ENCODE measurements at places on chromosomes 11 and 22.

GRCh38 chr11:33379947-33380346, 122.8 kb downstream of the HIPK3 start:
- no peak for DNase-seq

GRCh38 chr11:76119779-76120178, 86.5 kb downstream of the WNT11 start:
- no peak for DNase-seq

DNA sequence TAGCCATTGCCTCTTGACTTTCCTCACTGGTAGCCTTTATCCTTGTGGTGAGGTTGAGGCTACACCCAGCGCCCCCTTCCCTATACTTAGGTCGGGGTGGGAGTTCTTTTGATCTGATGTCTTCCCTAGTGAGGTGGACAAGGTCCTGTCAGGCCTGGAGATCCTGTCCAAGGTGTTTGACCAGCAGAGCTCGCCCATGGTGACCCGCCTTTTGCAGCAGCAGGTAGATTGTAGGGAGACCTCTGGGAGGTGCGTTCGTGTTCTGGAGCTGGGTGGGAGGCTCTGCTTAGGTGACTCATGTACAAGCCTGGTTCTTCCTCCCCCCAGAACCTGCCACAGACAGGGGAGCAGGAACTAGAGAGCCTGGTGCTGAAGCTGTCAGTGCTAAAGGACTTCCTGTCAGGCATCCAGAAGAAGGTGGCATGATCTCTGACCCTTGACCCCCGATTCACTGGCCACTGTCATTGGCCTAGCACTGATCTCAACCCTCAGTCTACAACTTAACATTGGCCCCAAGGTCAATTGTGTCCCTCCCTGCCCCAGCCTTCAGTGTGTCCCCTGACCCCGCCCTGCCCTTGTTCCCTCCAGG, 4.9 kb downstream of the INPPL1 start:
- DNase-seq = no peak

DNA sequence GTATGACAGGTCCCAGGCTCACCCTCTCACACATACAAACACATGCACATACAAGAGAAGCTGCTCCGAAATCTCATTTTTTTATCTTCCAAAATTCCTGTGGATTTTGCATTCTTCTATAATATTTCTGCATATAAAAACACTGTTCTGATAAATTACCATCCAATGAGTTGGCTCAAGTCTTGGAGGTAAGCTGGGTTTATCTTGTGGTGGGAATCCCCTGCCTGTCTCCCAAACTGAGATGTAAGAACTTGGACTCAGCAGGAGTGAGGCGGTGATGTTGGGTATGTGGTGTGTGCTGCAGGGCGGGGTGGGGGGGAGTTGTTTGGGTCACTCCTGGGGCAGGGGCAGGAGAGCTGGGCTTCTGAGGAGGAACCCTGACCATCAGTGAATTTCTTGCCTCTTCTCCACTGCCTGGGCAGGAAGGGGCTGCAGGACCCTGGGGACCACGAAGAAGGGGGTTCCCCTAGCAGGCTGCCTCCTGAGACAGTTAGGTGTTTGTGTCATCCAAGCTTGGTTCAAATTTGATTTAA, 6.8 kb upstream of the P2RY6 start:
- no peak for DNase-seq

GRCh38 chr11:84524422-84525051, 1102.6 kb downstream of the DLG2 start:
- no peak for DNase-seq

GRCh38 chr22:38177926-38178604, 3.6 kb downstream of the PLA2G6 start:
- DNase-seq = peak; percentile 55

GRCh38 chr11:60700689-60701468, 1.5 kb downstream of the MS4A8 start:
- peak; percentile 63 for DNase-seq

- DNase-seq = no peak
Observed at GRCh38 chr22:39773976-39774539, 119.5 kb downstream of the ENTHD1 start.

GRCh38 chr11:123351375-123351774, 78.7 kb upstream of the GRAMD1B start:
- DNase-seq = no peak

- DNase-seq = no peak
Observed at GRCh38 chr11:59281177-59281576, 68.5 kb upstream of the MPEG1 start.

DNA sequence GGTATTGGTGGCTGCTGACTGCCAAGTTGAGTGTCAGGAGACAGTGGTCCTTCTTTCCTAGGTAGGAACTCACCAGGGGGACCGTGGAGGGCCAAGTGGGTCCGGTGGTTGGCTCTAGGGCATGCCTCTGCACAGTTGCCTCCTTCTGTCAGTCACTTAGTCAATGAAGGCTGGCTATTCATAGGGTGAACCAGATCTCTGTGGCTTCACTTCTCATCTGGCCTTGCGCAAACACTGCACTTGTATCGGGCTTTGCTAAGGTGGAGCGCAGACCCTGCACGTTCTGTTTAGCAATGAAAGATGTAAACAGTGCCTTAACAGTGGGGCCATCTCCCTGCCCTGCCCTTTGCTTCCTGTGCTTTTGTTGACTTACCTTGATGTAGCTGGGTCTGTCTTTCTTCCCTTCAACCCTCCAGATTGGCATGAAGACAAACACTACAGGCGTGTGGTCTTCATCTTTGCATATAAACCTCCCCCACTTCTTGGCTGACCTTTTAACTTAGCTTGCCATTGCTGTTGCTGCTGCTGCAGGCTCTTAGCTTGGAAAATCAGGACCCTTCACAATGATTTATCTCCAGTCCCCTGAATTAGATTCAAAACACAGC, 6.7 kb upstream of the SORL1-AS1 start:
- no peak for DNase-seq

- DNase-seq = no peak
Observed at GRCh38 chr22:37626144-37626543, 13.3 kb upstream of the SH3BP1 start.

DNA sequence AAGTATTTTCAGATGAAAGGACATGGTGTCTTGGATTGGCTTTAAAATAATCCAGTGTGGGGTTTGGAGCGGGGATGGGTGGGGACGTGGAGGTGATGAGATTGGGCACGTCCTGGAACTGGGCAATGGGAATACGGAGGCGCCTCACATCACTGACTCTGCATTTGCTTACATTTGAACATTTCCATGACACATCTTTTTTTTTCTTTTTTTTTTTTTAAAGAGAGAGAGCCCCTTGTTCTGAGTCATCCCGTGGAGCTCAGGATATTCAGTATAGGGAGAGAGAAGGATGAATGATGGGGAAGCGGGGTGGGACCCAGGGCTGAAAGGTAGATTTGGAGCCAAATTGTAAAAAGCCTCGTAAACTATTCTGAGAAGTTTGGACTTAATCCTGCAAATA, 142.7 kb downstream of the FBXO7 start:
- no peak for DNase-seq

- DNase-seq = no peak
Observed at GRCh38 chr22:37126882-37127281, 17.4 kb upstream of the TMPRSS6 start.

GRCh38 chr11:17405232-17406005, 17.0 kb upstream of the KCNJ11 start:
- DNase-seq = no peak

- no peak for DNase-seq
Observed at GRCh38 chr11:44179173-44179572, 83.7 kb downstream of the EXT2 start.

DNA sequence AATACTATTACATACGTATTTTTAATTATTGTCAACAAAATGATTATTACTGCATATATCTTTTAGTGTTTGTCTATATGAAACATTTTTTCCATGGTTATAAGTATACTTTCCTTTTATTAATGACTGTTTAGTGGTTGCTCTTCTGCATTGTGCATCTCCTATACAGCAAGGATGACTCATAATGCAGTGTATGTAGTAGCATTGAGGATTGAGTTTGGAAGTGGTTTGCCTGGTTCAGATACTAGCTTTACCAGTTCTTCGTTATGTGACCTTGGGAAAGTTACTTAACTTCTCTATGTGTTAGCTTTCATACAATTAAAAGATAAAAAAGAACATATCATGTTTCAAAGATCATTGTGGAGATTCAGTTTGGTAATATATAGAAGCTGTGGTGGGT, 44.1 kb downstream of the CHORDC1 start:
- DNase-seq = no peak

DNA sequence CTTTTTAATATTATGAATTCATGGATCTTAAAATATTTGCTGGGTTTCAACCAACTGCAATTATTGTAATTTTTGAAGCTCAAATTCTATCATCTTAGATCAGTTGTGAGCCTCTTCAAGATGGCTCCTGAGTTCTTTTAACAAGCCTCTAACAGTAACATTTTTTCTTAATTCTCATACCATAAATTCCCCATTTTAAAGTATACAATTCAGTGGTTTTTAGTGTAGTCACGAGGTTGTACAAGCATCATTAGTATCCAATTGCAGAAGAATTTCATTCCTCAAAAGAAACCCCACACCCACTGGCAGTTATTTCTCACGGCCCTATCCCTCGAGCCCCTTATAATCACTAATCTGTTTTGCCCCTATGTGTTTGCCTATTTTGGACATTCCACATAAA, 270.8 kb downstream of the SBF2 start:
- no peak for DNase-seq

- DNase-seq = no peak
Observed at GRCh38 chr11:126476266-126476924, 120.9 kb downstream of the ST3GAL4 start.

- no peak for DNase-seq
Observed at GRCh38 chr11:116946414-116946813, 109.0 kb upstream of the APOA1 start.
